Inflammatory macrophage treated with lipopolysaccharide for 4 hours (primary cell): ENCODE measurements at places on chromosomes 11 and 22.
A peak's percentile ranks its signal among the peaks of the same experiment; 100 is the strongest.

DNA sequence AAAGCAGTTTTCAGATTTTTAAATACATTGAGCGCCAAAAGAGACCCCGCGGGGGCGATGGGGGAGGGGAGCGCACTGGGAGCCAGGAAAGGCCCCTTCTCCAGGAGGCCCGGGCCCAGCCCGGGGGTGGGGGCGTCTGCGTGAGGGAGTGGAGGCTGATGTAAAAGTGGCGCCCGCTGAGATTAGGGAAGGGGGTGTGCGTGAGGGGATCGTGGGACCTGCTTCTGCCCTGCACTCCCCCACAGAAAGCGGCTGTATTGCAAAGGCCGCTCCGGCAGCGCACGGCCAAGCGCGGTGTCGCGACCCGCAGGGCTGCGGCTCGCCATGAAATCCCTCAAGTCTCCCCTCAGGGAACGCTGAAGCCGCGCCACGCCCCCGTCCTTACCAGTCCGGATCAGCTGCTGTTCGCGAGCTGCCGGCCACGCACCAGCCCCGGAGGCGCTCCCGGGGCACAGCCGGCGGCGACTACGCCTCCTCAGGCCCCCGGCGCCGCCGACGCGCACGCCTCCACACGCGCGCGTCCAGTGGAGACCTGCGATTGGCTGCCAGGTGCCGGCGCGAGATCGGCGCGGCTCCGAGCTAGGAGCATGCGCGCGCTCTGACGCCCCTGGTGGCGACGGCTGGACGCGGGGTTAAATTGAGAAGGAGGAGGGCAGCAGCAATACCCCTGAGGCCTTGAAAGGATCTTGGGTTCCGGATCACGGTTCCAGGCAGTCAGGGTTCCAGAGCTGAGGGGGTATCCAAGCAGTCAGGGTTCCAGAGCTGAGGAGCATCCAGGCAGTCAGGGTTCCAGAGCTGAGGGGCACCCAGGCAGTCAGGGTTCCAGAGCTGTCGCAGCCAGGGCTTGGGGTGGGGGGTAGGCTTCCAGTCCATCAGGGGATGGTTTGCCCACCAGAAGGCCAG is at the start of gene ZNF280B:
Gene ZNF280B, minus strand, starts transcription at position 469 of the 903 bp plus-strand sequence. CDS start 19,344 bp downstream, outside the sequence.
- peak; percentile 67 for DNase-seq

DNA sequence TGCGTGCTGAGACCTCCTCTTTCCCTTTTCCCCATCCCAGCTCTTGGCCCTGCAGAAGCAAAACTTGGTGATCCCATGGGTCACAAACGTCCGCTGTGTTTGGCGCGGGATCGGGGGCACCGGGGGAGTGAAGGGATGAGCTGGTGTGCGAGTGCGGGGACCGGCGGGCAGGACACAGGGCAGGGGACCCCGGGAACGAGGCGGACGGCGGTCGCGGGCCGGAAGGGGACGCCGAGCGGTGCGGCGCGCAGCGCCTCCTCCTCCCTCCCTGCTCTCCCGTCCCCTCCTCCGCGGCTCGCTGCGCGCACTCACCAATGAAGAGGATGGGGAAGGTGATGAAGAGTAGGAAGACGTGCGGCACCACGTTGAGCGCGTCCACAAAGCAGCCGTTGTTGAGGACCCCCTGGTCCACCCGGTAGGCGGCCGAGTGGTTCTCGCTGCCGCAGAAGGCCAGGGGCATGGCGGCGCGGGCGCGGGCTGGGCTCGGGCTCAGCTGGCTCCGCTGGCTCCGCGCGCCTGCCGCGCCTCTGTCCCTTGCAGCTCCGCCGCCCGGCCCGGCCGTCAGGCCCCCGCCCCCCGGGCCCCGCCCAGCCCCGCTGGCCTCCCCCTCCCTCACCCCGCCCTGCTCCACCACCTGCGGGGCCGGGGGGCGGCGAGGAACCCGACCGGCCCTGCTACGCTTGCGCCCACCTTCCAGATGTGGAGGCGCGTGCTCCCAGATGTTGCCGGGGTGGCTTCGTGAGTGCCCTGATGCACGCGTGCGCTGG is at the start of gene ABCC8:
Gene ABCC8, minus strand, starts transcription at position 529 of the 767 bp plus-strand sequence. Its CDS starts 69 bp downstream, at position 460.
- no peak for DNase-seq

- DNase-seq = peak; percentile 46
Observed at GRCh38 chr22:50403701-50404101, 60.6 kb downstream of the PPP6R2 start.

DNA sequence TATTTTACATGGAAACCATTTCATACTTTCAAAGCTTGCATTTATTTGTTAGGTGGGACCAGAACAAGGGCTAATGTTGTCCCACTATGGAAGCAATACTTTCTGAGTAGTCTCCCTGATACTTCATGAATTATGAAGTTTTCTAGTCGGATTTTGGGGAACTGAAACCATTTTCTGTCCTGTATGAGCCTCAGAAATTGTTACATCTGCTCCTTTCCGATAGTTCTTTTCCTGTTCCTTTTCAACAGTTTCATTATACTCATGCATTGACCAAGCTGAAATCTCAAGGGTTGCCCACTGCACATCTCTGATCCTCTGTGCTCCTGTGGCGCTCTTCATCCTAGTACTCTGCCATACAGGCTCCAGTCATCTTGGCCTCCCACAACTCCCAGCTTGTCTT is 31.5 kb upstream of the GLYATL1 start:
- peak; percentile 84 for DNase-seq

DNA sequence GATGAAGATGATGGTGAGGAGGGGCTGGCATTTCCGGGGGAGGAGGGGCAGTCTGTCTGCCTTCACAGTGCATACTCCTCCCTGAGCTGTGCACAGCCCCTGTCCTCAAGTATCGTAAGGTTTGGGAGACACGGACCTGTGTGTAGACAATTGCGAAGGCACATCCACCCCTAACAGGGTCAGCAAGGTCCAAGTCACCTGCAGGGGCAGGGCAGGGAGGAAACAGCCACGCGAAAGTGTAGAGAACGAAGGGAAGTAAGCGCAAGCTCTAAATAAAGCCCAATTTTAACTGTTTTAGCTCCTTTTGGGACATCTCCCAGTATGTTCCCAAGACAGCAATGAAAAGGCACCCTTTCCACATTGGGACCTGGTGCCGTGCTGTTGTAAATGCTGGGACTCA is 448.2 kb downstream of the TBC1D22A start:
- no peak for DNase-seq

DNA sequence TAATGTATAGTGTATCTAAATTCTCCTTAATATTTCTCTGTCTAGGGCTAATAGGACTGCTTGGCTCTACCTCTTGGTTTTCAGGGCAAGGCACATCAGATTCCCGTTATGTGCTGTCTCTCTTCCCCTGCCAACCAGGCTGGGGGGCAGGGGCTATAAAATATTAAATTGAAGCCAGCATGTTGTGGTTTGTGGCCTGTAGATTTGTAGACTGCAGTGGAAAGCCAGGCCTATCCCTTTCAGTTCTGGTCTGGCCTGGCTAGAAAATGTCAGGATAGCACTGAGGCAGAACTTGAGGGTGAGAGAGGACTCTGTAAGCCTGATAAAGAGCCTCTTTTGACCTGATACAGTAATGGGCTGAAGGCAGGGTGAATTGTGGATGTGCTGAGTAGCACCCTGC is 14.4 kb upstream of the GRK2 start:
- DNase-seq = no peak

- DNase-seq = no peak
Observed at GRCh38 chr11:134464196-134464595, 52.2 kb upstream of the B3GAT1 start.
